ENCODE measurements at places on chromosomes 5 and 9.

- no peak for DNase-seq
These were observed 27.8 kb downstream of the ZCCHC7 start for GRCh38 chr9:37148181-37148580.

GRCh38 chr5:39178171-39178570, 41.2 kb downstream of the FYB1 start:
- no peak for DNase-seq

GRCh38 chr5:58855851-58856739, 273.2 kb downstream of the RAB3C start:
- no peak for DNase-seq

GRCh38 chr9:272251-273213, 57.9 kb downstream of the DOCK8 start:
- no peak for DNase-seq

GRCh38 chr5:55338810-55339243, 31.0 kb downstream of the MTREX start:
- DNase-seq, result no peak

Measured in Caco-2 (cell line).